CD4-positive, alpha-beta T cell (primary cell): ENCODE measurements at places on chromosomes 4 and X.

DNA sequence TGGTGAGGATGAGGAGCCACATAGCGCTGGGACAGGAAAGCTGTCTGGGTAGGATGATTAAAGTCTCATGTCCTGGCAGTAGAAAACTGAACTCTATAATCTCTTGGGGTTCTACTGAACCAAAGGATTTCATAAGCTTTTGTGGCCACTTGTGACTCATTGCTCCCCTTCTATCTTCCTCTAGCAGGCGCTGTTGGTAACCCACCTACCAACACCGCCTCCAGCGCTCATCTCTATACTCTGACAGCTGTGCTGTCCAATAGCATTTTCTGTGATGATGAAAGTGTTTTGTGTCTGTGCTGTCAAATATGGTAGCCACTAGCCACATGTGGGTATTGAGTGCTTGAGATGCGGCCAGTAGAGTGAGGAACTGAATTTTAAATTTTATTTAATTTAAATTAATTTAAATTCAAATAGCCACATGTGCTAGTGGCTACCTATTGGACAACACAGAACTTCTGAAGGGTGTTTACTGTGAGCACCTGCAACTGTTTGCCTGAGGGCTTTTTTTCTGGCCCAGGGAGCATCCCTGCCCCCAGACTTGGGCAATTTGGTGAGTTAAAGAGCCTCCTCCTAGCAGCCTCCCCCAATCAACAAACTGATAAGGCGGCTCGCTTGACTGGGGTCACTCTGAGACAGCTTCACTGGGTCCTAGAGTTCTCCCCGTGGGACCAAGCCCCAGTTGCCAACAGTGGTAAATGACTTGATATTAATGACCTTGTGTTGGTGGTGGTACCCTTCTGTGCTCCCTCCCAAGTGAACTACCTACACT is 169.2 kb upstream of the ATP6AP2 start:
- DNase-seq, result no peak

DNA sequence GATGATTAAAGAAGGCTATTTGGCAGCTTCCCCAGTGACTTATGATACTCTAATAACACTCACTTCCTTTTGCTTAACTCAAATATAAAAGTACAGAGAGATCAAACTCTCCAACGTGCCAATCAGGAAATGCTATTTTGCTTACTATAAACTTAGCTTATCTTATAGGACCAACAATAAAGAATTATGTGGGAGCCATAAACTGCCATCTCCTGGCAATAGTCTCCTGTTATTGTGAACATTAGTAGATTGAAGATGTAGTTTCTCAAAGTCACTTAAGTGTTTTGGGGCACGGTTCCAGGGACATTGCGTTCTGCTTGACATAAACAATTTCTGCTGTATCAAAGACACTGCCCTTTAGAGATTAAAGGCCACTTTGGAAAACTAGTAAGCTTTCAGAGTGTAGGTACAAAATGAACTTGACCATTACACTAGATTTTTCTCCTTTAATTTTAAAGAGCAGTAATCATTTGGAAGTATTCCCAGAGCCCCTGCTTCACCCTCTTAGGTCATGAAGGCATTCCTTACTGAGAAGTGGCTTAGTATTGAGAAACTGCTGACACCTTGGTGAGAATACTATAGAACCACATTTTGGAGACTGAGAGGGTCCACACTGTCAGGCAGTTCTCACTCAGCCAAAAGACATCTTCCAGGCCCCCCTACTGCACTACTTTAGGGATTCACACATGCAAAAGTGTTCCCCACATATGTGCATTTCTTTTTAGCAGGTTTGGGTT is 51.9 kb downstream of the MAOA start:
- DNase-seq, result no peak

DNA sequence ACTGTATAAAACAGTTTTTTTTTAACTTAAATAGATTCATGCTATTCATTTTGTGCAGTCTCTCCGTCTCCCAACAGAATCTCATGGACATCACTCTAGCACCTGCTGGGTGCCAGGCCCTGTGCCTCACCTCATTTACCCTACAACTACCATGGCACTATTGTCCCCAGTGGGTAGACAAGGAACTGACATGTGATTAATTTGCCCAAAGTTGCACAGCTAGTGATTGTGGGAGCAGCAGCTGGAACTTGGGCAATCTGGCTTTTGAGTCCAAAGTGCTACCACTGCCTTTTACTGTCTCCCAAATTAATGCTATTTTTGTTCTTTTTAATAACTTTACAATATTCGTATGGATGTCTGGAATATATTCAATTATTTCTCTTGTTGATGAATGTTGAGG is 11.2 kb upstream of the PGRMC2 start:
- no peak for DNase-seq

DNA sequence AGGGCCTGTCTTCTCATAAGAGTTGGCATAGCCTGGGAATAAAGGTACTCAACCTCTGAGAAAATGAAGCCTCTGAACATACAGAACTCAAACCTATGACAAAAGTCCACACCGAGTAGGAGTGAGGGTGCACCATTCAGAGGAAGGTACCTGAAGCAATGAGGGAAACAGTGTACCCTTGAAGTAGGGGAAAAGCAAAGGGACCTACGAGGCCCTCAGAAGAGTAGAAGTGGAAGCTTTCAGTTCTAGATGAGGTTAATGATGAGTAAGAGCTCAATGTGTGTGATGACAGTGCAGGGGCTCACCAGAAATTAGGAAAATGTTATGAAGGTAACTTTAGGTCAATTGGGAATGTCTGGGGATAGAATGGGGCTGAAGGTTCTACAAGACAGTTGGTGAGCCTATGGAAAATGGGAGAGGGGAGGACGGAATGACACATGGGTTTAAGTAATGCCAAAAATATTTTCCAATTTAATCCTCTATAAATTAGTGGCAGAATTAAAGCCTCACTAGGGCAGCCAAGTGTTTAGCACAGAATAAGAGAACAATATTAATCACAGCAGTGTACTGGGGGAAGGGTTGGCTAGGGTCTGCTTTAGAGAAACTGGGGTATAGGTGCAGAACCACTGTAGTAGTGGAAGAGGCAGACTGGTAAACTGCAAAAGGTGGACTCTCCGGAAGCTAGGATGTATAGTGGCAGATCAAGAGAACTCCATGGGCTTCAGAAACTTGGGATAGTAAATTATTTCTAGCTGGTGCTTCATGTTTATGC is 39.8 kb downstream of the RAB33A start:
- DNase-seq, result no peak

DNA sequence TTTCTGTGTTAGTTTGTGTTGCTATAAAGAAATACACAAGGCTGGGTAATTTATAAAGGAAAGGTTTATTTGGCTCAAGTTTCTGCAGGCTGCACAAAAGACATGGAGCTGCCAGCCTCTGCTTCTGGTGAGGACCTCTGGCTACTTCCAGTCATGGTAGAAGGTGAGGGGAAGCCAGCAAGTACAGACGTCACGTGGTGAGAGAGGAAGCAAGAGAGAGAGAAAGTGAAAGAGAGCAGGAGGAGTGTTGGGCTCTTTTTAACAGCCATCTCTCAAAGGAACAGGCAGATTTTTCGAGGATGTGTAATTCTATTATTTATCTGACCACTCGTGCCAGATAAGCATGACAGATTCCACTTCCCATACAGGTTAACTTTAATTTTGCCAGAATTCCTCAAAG is 1199.1 kb downstream of the ADGRL3 start:
- no peak for DNase-seq
